ENCODE measurements at places on chromosomes 16 and 17.

GRCh38 chr16:80060470-80060869 is 459.9 kb upstream of the MAF start:
- DNase-seq, result no peak

DNA sequence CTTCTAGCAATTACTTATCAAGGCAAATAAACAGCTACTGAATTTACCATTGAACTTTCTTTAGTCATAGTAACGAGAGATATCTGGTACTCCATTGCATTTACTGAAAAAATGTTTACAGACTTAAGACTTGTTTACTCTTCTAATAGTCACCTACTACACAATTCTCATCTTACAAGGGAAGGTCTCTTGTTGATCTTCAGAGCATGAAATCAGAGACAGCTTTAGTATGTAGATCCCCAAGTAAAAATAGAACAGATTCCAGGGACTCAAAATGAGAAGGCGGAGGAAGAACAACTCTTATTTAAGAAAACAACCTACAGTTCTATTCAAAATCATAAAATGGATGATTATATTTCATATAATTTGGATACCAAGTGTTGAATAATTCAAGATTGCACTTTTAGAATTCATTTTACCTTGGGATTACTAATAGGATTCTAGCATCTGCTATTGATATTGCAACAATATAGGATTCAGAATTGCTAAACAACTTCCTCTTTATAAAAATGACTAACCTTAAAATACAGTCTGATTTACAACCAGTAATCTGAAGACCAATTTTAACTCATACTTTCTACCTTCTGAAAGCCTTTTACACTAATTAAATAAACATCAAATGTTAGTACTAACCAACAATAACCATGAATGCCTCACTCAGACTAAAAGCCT is 20.8 kb downstream of the UBE2G1 start:
- no peak for DNase-seq

DNA sequence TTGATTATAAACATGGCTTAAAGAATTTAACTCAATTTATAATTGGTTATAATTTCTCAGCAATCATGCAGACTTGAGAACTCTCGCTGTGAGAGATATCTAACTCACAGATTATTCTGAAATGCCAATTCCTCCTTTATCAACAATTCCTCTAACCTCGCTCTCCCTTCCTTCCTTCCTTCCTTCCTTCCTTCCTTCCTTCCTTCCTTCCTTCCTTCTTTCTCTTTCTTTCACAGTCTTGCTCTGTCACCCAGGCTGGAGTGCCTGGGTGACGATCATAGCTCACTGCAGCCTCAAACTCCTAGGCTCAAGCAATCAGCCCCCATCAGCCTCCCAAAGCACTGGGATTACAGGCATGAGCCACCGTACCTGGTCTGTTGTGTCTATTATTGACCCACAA is 42.4 kb downstream of the CHD9 start:
- no peak for DNase-seq

DNA sequence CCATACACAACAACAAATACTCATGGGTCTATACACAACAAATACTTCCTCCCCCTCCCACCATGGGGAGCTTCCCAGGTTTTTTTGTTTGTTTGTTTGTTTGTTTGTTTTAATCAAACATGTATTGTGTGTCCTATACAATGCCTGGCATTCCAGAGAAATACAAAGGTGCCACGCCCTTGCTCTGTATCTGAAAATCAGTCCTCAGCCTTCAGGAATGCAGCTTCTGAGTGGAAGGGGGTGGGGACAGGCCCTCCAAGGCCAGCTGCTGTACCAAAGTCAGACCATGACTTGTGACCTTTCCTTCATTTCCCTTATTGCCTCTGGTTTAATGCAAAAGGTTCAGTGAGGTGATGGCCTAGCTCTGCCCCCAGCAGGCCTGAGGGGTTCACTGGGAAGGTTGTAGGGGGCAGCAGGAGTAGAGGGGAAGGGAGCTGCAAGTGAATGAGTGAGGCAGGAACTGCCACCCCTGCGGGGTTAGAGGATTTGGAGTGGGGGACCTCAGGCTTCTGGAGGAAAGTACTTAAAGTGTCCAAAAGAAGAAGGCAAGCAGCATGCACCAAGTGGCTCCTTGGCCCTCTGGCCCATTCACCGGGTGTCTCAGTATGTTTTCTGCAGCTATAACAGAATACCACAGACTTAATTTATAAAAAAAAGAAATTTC is 105.2 kb downstream of the CLEC16A start:
- no peak for DNase-seq

DNA sequence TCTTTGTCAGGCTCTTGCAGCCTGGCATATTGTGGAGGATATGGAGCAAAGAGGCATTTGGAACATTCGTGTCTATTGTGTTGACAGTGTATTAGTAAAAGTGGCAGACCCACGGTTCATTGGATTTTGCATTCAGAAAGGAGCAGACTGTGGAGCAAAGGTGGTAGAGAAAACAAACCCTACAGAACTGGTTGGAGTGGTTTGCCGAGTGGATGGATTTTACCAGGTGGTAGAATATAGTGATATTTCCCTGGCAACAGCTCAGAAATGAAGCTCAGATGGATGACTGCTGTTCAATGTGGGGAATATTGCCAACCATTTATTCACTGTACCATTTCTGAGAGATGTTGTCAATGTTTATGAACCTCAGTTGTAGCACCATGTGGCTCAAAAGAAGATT is 44.5 kb downstream of the EFCAB13 start:
- no peak for DNase-seq

DNA sequence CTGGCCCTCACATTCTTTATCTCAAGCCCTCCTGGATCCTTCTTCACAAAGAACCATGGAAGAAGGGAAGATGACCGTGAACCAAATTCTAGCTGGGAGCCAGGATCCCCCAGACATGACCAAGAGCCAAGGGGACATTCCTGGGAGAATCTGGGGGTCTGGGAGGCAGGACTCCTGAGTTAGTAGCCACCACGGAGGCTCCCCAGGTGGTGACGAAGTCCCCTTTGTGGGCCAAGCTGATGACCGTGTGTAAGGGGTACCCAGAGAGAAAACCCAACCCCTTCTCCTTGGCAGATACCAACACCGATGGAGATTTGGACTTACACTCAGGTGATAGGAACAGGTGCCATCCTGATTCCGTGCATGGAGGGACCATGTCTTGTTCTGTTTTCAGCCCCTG is 6.8 kb upstream of the GFAP start:
- DNase-seq, result no peak

DNA sequence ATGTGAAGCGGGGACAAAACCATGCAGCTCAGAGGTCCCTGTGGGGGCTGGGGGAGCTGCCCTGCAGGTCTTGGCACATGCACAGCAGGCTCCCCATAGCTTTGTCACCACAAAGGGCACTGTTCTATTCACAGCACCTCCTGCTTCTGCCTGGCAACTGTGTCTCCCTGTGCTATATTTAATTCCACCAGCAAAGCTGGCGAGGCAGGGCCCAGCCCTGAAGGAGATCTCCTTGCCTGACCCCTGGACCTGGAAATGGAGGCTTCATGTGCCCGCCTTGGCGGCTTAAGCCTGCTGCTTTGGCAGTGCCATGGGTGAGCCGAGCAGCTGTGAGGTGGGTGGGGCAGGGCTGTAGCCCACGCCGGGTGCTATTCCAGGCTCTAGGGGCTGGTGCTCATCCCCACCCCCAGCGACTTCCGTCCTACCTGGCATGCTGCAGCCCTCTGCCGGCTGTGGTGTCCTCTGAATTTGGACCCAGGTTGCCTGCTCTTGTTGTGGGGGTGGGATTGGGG is 6.8 kb downstream of the LDHD start:
- DNase-seq, result no peak

DNA sequence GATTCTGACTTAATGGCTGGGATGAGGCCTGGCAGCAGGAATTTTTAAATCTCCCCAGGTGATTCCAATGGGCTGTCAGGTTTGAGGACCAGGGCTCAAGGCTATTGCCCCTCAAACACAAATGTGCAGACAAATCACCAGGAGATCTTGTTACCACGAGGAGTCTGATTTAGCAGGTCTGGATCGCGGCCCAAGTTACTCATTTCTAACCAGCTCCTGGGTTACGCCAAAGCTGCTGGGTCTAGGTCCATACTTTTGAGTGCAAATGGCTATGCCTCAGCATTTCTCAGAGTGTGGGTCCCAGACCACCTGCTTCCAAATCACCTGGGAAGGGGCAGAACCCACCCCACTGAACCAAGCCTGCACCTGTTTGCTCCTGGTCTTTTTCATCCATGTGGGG is 33.1 kb downstream of the CNGB1 start:
- DNase-seq, result no peak

Measured in T-cell (primary cell).